ENCODE measurements at places on chromosomes 6 and 20.

GRCh38 chr6:46312654-46313053 is 141.9 kb upstream of the ENPP5 start:
- DNase-seq = no peak

- DNase-seq = no peak
These were observed 58.6 kb downstream of the GFOD1 start for GRCh38 chr6:13428583-13429405.

DNA sequence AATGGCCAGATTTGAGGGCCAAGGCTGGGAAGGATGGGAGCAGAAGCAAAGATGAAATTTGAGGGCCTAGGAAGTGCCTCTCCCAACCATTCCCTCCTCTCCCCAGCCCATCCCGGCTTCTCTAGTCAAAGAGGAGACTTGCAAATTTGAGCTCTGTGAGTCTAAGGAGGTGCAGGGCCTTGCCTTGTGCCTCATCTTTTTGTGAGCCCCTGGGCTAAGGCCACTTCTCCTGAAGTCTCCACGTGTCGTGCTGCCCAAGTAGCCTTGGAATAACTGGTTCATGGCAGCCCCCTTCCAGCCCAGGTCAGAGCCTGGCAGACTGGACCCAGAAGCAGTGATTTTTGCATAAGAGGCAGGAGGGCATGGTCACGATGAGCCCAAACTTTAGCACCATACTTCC is 6.7 kb downstream of the PTGIS start:
- no peak for DNase-seq

GRCh38 chr6:41497994-41498393 is 48.2 kb upstream of the FOXP4 start:
- no peak for DNase-seq

DNA sequence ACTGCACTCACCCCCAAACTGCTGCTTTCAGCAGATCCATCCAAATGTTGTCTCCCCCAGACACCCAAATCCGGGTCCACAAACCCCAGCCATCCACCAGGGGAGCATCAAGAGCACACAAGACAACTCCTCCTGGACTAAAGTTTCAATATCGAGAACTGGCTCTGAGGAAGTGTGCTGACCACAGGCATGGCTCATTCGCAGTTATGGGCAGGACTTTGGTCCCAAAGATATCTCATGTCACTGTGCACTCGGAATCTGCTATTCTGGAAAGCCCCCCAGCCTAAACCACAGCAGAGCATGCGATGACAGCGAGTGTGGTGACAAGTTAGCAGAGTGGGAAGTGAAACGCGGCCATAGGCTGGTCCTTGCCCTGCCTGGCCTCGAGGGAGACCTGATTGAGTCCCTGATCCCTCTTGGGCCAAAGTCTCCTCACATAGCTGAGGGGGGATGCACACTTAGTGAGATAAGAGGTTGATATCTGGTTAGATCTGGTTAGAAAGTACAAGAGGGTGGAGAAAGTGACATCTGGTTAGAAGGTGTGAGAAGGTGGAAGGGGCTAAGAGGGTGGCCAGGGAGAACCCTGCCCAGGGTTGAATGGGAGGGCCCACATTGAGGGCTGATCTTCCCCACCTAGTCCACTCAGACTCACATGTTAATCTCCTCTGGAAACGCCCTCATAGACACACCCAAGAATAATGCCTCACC is 149.7 kb downstream of the MRPL14 start:
- no peak for DNase-seq

All from stimulated activated CD8-positive, alpha-beta memory T cell treated with anti-CD3 and anti-CD28 coated beads, Interleukin-4, amount 100 ng/mL, for 1 hour (primary cell).